Cortex of kidney (tissue), 1 donor: ENCODE measurements at places on chromosomes 7 and 10.

GRCh38 chr10:132193907-132194552 is 7.3 kb downstream of the DPYSL4 start:
- no peak for DNase-seq

- DNase-seq = no peak
These were observed 33.0 kb downstream of the SH2B2 start for GRCh38 chr7:102319671-102320070.

- DNase-seq = peak; percentile 31
These were observed 493 bp downstream of the NT5C2 start for GRCh38 chr10:103192451-103193106.

DNA sequence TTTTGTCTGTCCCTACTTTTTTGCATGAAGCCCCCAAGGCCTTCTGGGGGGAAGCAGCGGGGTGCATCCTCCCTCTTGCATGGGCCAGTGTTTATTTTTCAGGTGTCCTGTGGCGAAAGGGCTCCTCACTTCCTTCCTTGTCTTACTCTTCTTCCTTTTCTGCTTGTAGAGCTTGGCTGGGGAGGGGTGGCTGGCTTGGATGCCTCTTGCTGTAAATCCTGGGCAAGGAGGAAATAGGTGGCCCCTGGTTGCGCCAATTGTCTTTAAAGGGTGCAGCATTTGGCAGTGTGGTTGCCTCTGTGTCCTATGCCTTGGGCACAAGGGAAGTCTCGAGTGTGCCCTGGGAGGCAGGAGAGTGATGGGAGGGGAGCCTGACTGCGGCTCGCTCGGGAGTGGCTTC is 95.0 kb downstream of the SH2D4B start:
- no peak for DNase-seq

DNA sequence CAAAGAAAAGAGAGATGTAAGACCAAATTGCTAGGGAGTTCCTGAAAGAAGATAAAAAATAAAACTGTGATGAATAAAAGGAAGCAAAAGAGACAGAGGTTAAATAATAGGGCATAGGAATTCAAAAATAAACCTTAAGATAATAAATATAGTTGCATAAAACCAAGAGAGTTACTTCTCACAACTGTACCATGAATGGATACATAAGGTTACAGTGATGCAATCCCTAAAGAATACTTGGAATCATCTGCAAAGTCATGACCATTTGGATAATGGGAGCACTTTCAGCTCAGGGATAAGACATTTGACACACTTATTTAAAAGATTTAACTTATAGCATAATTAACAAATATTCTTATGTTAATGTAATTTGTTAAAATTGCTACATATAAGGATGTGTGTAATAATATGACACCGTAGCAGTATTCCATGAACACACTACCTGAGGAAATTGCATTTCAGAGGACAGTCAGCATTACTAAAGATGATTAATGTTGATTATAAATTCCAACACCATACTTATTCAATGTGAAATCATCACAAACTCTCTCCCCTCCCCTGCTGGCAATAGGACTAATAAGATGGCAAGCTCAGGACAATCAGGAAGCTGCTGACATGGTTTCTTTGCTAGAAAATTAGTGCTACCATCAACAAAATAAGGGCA is 202.1 kb upstream of the AKR1E2 start:
- no peak for DNase-seq

DNA sequence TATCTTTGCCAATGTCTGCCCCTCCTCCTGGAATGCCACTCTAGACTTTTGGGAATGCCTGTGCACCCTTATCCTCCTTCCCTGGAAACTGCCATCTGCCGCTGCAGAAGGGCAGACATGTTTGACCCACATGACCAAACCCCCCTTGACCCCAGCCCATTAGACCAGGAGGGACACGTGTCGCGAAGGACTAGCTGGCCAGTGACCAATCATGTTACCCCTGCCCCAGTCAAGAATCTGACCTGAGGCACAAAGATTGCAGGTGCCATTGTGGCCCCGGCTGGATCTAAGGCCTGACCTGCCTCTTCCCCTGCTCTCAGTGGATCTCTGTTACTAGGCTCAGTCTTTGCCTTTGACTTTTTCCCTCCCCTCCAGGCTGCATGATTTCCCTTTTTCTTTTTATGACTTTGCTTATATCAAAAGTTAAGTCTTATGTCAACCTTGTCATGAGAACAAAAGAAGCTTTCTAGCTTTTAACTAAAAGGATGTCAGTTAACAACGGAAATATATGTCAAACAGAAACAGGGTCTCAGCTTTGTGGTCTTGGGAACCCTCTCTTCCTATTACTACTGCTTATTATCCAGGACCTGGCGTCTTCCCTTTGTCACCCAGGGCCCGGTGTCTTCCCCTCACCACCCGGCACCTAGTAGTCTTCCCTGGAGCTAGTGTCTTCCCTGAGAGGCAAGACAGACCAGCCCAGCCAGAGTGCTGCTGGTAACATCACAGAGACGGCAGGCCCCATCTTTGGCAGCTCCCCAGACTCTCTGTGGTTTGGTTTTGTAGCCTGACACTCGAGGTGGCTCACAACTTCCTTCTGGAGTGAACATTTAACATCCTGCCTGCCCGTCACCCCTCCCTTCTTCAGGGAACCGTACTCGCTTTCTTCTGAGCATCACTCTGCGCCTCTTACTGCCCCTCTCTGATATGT is 24.4 kb upstream of the PPIF start:
- no peak for DNase-seq

DNA sequence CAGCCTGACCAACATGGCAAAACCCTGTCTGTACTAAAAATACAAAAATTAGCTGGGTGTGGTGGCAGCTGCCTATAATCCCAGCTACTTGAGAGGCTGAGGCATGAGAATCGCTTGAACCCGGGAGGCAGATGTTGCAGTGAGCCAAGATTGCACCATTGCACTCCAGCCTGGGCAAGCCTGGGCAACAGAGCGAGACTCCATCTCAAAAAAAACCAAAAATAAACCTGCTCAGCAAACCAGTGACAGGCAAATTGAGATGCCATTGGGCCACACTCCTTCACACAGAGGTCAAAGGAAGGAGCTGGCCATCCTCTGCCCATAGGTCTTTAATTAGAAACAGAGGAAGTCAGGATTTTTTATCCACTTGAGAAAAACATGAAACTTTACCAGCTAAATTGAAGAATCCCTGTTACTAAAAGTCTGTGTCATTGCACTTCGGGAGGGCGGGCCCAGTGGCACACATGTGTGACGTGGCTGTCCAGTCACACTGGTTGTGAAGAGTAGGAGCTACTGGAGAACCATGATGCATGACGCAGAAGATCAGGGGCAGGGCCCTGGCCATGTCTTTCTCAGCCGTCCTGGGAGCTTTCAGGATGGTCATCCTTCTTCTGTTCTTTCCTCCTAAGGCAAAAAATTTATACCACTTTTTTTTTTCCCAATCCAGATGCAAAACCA is 118.3 kb upstream of the ZNF438 start:
- DNase-seq = no peak

GRCh38 chr7:14505906-14506305 is 396.6 kb downstream of the DGKB start:
- DNase-seq = no peak

DNA sequence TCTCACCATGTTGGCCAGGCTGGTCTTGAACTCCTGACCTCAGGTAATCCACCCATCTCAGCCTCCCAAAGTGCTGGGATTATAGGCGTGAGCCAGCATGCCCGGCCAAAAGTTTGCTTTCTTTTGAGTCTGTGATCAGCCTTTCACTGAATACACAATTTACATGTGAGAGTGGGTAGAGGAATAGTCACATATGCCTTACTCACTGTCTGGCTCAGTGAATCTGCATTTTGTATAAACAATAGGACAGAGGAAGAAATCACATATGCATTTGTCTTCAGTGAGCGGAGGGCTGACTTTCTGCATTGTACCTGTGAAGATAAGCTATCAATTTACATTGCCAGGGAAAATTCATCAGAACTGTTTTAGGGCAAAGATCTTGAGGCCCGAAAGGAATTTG is 2.5 kb upstream of the TECPR1 start:
- no peak for DNase-seq

DNA sequence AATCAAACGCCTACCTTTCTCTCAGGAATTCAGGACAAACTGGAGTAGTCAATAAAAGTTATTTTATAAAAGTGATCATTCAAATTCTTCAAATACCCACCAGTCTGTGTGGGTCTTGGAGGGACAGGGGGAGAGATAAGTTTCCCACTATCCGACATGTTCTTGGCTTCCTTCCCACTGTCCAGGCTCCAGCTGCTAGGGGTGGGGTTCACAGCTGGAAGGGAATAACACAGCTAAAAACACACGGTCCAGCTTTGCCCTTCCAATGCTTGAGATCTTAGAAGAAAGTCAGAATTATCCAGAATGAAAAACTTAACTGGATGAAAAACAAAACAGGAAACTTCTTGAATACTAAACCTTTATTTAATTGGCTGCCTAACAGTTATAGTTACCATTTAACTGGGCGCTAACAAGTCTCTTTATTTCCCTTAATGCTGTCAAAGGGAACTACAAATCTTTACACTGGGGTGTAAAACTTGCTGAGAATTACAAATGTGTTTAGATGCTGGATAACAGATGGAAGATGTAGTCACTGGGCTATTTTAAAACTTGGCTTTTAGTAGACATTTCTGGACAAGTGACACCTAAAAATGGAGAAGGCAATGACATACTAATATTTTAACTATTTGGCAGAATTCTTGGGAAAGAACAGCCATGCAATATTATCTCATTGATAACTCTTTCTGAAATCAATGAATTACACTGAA is 172.8 kb upstream of the IMMP2L start:
- no peak for DNase-seq

DNA sequence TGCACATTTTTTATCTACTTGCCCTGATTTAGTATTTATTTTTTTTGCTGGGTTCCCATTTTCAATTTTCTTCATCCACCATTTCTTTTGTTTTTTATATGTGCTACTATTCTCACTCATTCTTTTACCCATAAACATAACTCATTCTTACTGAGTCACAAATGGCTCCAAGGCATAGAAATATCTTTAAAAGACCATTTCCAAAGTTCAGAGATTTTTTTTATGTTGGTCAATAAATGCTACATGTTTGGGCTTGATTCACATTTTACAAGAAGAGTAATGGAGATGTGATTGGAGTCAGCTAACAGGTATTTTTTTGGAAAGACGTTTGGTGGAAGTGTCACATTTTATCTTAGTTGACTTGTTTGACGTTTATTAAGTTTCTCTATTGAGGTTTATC is 1303.2 kb upstream of the LRRTM3 start:
- no peak for DNase-seq

DNA sequence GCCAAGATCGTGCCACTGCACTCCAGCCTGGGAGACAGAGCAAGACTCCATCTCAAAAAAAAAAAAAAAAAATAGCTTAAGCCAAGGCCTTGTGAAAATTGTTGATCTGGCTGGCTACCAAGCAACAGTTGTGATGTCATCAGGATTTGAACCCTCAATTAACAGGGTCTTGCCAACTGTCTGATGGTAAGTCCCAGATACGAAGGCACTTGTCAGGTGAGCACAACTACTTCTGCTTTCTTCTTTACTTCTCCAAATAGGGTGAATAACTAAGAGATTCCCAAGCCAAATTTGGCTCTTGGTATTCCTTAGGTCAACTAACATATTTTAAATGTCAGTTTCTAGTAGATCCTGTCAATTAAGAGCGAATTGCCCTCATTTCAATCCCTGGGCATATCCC is 47.4 kb downstream of the ANKRD61 start:
- no peak for DNase-seq

DNA sequence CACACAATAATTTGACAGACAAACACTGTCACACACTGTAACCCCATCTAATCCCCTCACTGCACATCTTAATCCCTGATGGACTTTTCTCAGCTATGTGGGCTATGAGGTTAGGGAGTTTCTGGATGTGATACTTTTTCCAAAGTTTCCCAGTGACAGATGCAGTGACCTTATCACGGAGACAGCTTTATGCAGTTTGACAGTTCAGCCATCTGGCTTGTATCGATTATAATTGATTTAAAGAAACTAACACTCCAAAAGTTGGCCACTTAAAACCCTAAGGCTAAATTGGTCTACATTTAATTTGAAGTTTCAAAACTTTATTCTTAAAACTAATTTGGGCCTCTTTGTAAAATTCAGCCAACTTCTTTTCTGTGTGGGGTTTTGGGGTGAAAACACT is 196.7 kb downstream of the SDK1 start:
- DNase-seq = no peak

DNA sequence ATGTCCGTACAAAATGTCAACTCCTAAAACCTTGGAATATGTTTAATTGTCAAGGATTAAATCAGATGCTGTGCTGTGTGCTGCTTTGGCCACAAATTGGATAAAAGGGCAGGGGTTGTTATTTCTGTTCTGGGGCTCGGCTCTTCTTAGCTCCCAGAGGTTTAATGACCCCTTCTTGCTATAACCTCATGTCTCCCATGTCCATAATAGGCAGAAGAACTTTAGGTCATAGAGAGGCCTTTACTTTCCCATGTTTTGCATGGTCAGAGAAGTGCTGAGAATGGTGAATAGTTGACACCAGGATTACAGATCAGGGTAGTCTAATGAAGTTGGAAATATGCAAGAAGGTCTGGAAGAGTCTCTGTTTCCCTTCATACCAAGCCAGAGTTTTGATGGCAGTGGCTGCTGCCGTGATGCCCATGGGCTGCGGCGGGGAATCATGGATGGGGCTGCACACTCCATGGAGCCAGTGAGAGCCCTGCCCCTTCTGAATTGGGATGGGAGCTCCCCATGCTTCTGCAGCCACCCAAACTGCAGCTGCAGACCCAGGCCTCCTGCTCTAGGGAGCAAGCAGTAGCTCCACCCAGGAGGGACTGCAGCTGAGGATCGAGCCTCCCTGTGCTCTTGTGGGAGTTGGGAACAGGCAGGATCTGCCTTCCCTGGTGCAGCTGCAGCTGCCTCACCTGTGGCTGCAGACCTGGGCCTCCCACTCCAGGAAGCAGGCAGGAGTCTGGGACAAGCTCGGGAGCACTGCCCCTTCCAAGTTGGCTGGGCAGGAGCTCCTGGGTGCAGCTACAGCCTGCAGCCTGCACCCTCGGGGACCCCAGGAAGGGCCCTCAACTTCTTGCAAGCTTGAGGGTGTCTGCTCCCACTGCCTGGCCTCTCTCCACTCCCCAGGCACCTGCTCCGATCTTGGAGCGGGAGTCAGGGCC is 23.1 kb upstream of the STEAP4 start:
- no peak for DNase-seq

- DNase-seq = no peak
These were observed 18.5 kb upstream of the JAZF1 start for GRCh38 chr7:28199021-28199510.

GRCh38 chr10:73099141-73099540 is 2.5 kb upstream of the P4HA1 start:
- DNase-seq = no peak

- DNase-seq = no peak
These were observed 6.0 kb downstream of the ASB10 start for GRCh38 chr7:151181011-151181431.

GRCh38 chr7:40057292-40057691 is 77.1 kb downstream of the MPLKIP start:
- no peak for DNase-seq
